ENCODE measurements at places on chromosomes 7 and 10. TPM values are rescaled to one million over a fixed set of nuclear protein-coding genes. Genes with fewer than 3 reads are reported as not detected.

OR2A5 gene
- total RNA-seq, result not detected

CALML3 gene
- total RNA-seq, result 50.6 TPM

TRPV5 gene
- total RNA-seq, result not detected

GRCh38 chr10:122847782-122848604 lies 2.3 kb upstream of the CUZD1 start:
- no peak for DNase-seq

DNA sequence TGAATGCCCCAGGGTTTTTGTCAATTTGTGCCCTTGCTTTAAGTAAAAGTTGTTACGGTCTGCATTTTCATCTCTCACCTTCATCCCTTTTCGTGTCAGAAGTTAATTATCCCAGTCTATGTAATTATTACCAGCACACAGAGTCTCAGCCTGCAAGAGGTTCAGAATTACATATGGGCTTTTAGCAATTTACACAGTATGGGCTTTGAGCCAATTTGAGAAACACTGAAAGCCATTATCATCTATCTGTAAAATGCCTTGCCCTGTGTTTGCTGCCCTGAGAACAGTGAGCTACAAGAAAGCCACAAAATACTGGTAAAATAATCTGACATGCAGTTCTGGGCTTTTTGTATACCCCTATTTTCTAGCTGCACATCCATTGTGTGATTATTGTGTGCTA lies 125.6 kb upstream of the STEAP4 start:
- H3K4me1 ChIP-seq, result no peaks in the 10 kb centered on the region
- DNase-seq, result no peak
- no peaks in the 10 kb centered on the region for H3K27me3 ChIP-seq
- H3K4me3 ChIP-seq, result no peak overlapping the region
- H3K27ac ChIP-seq, result no peak overlapping the region
